ENCODE measurements at places on chromosomes 12 and 14.

GRCh38 chr12:3168223-3169221 lies 91.3 kb downstream of the TSPAN9 start:
- DNase-seq: peak; percentile 52

DNA sequence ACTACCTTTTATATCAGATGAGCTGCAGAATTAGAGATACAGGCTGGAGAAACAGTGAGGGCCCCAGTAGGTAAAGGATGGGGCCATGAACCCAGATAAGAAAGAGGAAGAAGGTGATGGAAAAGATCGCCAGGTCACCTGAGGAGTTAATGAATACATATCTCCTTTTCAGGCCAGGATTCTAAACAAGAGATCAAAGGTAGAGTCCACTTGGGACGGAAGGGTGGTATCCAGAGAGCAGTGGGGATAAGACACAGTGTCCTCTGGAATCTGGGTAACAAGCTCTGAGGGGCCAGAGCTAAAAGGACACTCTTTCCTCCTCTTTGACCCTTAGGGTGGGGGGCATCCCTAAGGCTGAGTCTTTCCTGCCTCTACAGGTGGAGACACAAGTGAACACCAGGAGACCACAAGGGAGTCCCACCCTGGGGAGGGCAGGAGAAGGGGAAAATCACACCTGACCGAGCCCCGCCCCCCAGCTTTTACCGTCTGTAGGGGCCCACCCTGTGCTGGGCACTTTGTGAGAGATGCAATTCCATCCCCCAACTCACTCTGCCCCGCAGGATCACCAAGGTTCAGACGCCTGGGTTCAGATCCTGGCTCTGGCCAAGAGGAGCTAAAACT lies 27.3 kb downstream of the SERPINA1 start:
- no peak for DNase-seq

DNA sequence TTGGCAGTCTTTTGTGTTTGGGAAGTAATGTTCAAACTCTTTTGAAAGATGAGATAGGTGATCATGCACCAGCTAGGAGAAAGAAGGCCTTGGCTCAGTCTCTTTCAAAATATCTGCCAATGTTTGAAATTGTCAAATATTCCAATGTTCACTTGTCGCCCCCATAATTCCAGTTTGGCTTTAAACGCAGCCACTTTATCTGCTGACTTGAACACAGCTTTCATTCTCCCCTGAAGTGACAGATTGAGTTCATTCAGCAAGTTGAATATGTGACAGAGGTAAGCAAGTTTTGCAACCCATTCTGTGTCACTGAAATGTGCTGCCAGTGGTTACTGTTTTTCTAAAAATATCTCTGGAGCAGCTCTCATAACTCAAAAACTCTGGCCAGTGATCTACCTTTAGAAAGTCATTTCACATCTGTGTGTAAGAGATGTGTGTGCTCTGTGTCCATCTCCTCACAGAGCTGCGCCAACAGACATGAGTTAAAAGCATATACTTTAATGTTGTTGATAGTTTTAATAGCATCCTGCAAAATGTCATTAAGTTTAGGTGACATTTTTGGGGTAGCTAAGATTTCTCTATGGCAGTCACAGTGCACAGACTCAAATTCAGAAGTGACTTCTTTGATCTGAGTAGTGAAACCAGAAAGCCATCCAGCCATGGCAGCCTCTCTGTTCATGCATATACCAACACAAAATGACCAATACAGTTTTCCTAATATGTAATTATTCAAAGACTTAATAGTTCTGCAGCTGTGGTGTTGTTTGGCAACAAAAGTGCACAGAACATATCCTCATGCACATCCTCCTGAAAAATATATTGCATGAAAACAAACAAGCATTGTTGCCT lies 614.3 kb upstream of the MIS18BP1 start:
- DNase-seq: no peak

- DNase-seq: no peak
These were observed 398.1 kb downstream of the NOVA1 start for GRCh38 chr14:26199590-26200370.

GRCh38 chr12:116121453-116121871 lies 156.0 kb downstream of the MED13L start:
- DNase-seq: no peak

- DNase-seq: no peak
These were observed 7.4 kb downstream of the GLRX5 start for GRCh38 chr14:95541932-95542930.

GRCh38 chr14:103191844-103192243 lies 68.6 kb downstream of the TNFAIP2 start:
- DNase-seq: no peak

- DNase-seq: no peak
These were observed 5.9 kb downstream of the MMP17 start for GRCh38 chr12:131833896-131834641.

DNA sequence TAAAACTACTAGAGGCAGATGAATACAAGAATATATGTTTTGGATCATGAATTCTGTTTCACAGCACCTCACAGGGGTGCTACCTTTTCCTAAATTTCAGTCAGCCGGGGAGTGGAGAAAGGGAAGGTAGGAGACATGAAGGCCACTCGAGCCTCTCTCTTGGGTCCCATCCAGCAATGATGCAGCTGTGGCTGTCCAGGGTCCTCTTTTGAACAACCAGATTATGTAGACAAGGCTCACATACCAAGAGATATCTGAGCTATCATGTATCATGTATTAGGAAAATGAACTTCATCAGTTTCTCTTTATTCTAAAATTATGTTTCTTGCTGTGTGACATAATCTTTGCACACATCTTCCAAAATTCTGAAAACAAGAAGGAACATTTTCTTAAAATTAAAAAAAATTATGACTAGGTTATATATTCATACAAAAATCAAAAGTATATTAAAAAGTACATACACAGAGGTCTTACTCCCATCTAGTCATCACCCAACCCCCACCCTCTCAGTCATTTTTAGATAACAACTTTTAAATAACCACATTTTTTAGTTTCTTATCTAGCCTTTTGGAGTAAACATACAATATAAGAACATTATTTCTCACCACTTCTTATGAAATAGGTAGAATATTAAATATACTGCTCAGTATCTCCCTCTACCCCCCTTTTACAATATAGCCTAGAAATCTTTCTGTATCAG lies 88.7 kb downstream of the ACADS start:
- DNase-seq: no peak

DNA sequence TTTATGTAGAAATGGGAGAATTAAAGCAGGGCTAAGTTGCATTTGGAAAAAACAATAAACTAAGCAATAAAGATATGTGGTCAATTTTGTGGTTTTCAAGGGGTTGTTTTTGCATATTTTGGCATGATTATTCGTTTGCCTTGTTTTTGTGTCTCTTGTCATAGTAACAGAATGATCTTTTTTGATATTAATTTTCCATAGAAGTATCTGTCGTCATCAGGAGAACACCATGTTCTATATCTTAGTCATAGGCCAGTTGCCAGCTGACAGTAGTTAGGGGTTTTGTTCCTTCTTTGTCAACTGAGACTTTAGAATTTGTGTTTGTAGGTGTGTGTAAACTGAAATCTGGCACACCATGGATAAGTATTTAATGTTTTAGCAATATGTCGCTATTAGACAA lies 1354.8 kb downstream of the LRFN5 start:
- DNase-seq: no peak

DNA sequence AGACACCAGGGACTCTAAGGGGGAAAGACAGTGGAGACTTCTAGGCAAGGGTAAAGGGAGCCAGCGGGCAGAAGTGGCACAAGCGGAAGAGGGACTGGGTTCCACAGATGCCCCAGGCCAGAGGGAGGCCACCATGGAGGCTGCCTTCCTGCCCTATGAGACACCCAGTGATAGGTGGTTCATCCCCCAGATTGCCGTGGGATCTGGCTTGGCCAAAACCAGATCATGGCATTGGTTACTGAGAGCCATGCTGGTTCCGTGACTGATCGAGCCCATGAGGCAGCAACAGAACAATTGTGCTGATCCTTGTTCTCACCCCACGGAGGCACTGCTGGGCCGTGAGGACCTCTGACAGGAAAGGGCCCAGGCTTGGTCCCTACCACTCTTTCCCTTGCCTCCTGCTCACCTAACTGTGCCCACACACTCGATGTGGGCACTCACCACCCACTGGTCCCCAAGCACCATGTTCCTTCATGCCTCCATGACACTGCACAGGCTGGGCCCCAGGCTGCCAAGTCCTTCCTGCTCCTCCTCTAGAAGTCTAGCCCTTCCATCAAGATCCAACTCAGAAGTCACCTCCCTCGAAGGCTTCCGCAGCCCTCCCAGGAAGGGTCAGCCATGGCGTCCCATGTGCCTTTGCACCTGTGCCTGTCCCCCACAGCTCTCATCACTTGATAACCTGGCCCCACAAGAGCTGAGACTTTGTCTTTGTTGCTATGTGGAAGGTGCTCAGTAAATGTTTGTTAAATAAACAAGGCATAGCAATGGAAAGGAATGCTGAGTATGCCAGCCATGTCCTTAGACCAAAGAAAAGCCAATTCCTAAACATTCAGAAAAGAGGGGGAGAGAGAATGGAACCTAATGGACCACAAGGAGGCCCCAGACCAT lies 7.3 kb downstream of the KRT79 start:
- no peak for DNase-seq

GRCh38 chr14:33488582-33488981 lies 462.3 kb downstream of the EGLN3 start:
- DNase-seq: no peak

- no peak for DNase-seq
These were observed 907.5 kb upstream of the ATXN7L3B start for GRCh38 chr12:73629893-73630831.

DNA sequence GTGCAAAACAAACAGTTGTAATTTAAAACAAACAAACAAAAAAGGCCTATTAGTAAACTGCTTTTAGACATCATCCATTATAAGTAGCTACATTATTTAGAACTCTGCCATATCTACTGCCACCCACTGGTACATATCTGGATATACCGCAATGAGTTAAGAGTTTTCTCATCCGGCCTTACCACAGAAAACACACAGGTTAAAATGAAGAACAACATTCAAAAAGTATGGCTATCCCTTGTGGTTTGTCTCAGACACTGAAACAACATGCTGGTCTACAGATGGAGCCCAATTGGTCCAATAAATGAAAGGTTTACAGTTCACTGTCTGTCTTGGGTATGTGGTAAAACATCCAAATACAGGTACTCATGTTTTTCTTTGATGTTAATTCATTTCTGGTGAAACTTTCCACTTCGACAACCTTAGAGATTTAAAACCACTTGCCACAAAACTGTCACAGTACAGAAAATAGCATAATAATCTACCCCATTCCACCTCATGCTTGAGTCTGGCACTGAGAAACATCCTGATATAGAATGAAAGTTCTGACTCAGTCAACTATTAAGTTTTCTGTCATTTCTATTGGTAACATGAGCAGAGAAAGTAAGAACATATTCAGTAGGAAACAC lies 354.3 kb downstream of the CEP128 start:
- DNase-seq: peak; percentile 12

DNA sequence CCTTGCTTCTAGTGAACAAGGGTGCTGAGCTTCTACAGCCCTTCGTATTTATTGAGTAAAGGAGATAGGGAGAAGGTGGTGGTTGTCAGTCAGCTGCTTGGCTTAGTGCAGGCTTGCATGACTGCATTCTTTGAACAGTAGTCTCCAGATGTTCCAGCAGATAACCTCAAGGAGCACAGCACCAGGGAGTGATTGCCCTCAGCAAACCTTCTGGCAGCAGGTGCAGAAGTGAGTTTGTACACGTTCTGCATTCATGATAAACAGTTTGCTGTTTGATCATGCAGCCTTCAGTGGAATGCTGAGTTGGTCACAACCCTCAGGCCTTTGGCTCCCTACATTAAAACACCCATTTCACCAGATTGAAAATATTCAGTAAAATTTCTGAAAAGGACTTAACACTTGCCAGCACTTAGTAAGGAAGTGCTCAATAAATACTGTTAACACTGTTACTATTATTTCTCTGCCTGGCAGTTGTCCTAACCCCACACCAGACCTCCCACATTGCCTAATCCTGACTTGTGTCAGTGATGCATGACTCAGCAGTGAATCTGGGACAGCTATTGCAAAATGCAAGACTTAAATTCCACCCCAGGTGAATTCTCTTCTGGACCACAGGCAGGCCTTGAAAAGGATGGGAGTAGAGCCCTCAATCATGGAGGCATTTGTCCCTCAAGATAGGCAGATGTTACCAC lies 18.9 kb upstream of the CARMIL3 start:
- no peak for DNase-seq

DNA sequence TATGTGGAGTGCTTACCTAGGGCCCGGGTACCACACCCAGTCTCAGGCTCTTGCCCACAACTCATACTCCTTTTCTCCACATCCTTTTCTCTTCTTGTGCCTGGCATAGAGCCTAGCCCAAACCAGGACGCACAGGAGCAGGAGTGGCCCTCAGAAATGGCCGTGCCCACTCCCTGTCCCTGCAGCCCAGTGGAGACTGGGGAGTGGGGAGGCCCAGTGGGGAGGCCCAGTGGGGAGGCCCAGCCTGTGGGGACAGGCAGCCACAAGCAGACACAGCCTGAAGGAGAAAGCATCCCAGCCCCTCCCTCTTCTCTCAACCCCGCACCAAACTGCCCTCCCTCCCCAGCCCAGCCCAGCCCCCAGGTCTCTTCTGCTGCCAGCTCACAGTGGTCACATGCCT lies 196.8 kb downstream of the KIF26A start:
- DNase-seq: no peak

GRCh38 chr12:101480849-101481248 lies 5.7 kb downstream of the SPIC start:
- DNase-seq: no peak

- DNase-seq: no peak
These were observed 2.1 kb upstream of the GPD1 start for GRCh38 chr12:50101663-50102062.

GRCh38 chr12:6904280-6905276 lies at the start of gene LRRC23:
Gene LRRC23 (plus strand): TSS chr12:6904822. CDS start chr12:6905634, 812 bp downstream.
- peak; percentile 89 for DNase-seq

GRCh38 chr14:59310633-59311032 lies 122.2 kb downstream of the DAAM1 start:
- no peak for DNase-seq

GRCh38 chr12:113260127-113260526 lies 38.9 kb downstream of the TPCN1 start:
- DNase-seq: no peak

- no peak for DNase-seq
These were observed 2.9 kb upstream of the NAB2 start for GRCh38 chr12:57085999-57086492.

- DNase-seq: no peak
These were observed 116.1 kb upstream of the FUT8 start for GRCh38 chr14:65296402-65296801.

DNA sequence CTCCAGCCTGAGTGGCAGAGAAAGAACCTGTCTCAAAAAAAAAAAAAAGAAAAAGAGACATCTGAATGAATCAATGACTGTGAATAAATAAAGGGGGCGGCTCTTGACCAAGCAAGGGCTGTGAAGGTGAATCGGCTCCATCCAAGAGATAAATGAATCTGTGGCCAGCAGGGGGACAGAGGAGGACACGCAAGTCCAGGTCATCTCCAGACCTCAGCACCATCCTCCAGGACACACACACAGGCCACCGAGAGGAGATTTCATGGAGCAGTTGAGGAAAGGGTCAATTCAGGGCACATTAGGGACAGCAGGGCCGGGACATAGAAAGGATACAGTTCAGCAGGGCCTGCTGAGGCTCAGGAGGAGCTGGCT lies 21.6 kb downstream of the TRPV4 start:
- DNase-seq: no peak
